ENCODE measurements at places on chromosomes 6 and 20.
A peak's percentile ranks its signal among the peaks of the same experiment; 100 is the strongest.

- no peak for DNase-seq
These were observed 7.3 kb downstream of the ZBP1 start for GRCh38 chr20:57612916-57613315.

DNA sequence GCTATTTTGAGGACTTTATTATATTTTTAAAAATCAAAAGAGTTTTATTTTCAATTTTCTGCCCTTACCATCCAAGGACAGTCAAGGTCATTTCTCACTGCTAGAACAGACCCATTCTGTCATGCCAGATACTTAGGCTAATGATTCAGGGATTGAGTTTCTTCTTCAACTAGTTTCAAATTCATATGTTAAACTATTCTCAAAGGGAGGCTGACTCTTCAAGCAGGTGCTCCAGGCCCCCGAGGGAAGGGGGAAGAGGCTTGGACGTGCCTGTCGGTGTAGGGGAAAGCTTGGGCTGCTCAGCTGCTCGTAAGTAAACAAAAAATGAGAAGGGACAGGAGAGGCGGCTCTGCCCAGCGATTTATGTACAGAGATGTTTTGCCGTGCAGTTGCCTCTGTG, 69.4 kb upstream of the MYLIP start:
- no peak for DNase-seq

DNA sequence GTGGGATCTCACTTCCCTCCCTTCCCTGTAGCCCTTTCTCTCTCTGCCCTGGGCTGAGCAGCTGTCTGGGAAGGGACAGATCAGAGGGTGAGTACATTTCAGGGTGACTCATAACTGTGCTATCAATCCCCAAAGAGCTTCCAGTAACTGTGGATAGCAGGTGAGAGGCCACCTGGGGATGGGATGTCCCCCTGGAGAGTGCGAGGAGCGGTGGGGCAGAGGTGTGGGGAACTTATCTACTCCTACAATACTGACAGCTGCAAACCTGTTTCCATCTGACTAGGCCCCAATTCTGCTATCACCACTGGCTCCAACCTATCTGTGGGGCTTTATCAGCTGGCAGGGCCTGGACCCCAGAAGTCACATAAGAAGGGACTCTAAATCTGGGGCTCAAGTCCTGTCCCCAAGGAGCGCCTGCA, 32.6 kb downstream of the KCNK5 start:
- no peak for DNase-seq

GRCh38 chr6:53464483-53464882, 80.4 kb downstream of the GCLC start:
- DNase-seq = no peak

DNA sequence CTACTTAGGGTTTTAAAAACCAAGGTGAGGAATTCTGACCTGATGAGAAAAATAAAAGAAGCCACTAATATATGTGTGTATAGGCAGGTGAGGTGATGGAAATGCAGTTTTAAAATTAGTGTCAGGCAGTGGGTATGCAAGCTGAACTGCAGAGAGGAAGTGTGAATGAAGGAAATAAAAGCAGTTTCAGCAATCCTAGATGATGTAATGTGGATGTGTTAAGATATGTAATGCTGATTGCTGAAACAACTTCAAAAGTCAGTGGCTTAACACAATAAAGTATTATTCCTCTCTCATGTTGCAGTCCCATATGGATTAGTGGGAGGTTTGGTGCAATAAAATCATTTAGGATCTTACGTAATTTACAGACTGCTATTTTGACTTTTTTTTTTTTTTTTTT, 119.9 kb upstream of the ASCC3 start:
- DNase-seq = no peak

- no peak for DNase-seq
These were observed 35.9 kb downstream of the LAMP5 start for GRCh38 chr20:9550283-9550682.

GRCh38 chr20:19212469-19212815, at the start of gene SLC24A3:
SLC24A3 (plus strand) TSS chr20:19212642.
- DNase-seq = peak; percentile 75

DNA sequence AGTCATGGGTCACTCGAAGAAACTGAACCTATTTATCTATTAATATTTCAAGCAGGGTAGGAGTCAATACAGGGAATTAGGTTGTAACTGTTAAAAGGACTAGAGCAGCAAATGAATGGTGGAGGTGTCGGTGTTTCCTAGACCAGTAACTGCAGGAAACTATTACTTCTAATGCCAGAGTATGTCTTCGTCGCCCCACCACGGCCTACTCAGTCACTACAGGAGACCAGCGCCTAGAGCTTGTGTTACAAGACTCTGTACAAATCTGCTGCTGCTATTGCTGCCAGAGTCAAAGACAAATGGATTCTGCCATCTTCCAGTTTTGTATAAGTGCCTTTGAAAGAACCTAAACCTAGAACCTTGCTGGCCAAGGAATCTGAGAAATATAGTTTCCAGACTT, 343.9 kb downstream of the SOX4 start:
- DNase-seq = no peak

DNA sequence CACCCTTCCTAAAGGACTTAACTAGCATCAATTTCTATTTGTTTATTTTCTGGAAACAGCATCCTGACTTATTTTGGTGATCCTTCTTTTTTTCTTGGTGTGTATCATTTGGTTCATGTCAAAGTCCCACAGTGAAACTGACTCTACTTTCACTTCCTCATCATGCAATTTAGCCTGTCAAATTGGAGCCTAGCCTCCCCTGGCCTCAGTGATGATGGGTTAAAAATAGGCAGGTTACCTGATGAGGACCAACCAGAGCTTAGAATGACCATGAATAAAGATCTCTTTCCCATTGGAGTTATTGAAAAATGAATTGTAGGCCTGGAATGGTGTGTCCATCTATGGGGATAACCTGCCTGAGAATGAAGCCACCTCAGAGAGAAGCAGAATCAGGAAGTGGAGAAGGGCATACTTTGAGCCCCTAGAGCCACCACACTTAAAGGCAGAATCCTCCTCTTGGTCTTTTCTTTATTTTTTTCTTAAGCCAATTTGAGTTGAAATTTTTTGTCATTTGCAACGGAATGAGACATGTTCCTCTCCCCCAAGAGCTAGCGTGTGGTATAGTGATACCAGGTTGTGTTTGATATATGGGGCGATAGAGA, 105.6 kb downstream of the BTBD3 start:
- no peak for DNase-seq

DNA sequence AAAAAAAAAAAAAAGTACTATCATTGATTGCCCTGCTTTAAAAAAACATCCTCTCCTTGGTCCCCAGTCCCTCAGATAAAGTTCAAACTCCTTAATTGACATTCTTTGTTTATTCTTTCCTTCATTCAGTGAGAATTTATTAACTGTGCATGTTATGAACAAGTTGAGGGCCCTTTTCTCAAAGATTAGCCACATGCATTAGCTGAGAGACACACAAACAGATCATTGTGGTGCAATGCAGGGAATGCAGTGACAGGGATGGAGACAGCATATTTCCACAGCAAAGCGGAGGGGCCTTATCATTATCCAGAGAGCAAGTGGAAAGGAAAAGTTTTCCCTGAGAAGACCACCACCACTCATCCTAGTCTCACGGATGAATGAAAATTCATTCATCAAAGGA, 21.9 kb upstream of the IPCEF1 start:
- DNase-seq = no peak

- no peak for DNase-seq
These were observed 2.5 kb downstream of the MCM9 start for GRCh38 chr6:118932421-118932820.

All from common myeloid progenitor, CD34-positive (primary cell).